T-helper 2 cell treated with Interferon-gamma antibody and Interleukin-4, amounts not matched to agents 5 μg/mL and 100 μg/mL, for 36 hours (primary cell): ENCODE measurements at places on chromosomes 12 and 14.

- DNase-seq: no peak
Measured at GRCh38 chr14:104641753-104642539, 37.4 kb upstream of the TMEM179 start.

- no peak for DNase-seq
Measured at GRCh38 chr12:70919597-70920035, 922 bp downstream of the PTPRR start.

- DNase-seq: no peak
Measured at GRCh38 chr12:53056901-53057300, 7.0 kb downstream of the TNS2 start.

GRCh38 chr12:9925705-9926393 lies 6.3 kb downstream of the CLEC2A start:
- DNase-seq: no peak

GRCh38 chr14:54857830-54858269 lies 44.8 kb downstream of the GCH1 start:
- no peak for DNase-seq

- no peak for DNase-seq
Measured at GRCh38 chr12:6106218-6106617, 18.3 kb downstream of the VWF start.

- no peak for DNase-seq
Measured at GRCh38 chr12:51382173-51382572, 9.0 kb downstream of the GALNT6 start.

- DNase-seq: no peak
Measured at GRCh38 chr14:45785240-45785639, 532.2 kb upstream of the MIS18BP1 start.
